Activated T-cell treated with anti-CD3 and anti-CD28 coated beads, Interleukin-2, amount 50 U/mL, for 72 hours (primary cell): ENCODE measurements at places on chromosomes 1 and 21. TPM values are rescaled to one million over a fixed set of nuclear protein-coding genes. Genes with fewer than 3 reads are reported as not detected.

Gene TMPRSS15
- not detected for total RNA-seq

Gene FHAD1
- not detected for total RNA-seq

Gene CTSK
- total RNA-seq, result 8.3 TPM

Gene ACOT11
- 1.4 TPM for total RNA-seq

Gene KDF1
- total RNA-seq, result 1.1 TPM

Gene SEC16B
- total RNA-seq, result not detected

Gene SLC35F3
- 0.24 TPM for total RNA-seq
